NCI-H446 (cell line): ENCODE measurements at places on chromosomes 5 and 9.

- DNase-seq: no peak
These were observed 65.8 kb downstream of the SHB start for GRCh38 chr9:38003230-38003629.

- DNase-seq: no peak
These were observed 249.1 kb upstream of the ADCY2 start for GRCh38 chr5:7146886-7147285.

DNA sequence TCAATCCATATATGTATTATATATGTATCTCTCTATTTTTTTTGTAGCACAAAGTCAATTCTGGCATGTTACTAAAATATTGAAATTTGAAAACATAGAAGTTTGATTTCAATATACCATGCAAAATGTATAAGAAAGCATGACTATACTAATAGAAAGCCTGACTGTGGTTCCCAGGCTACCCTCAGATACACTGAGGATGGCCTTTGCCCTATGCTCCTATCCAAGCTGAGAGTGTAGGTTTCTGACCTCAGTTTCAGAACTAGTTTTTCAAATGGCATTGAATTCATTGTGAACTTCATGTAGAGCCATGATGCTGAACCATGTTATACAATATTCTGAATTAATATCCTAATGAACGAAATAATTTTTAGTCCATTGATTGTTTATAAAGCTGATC lies 220.4 kb upstream of the IZUMO3 start:
- DNase-seq: no peak

DNA sequence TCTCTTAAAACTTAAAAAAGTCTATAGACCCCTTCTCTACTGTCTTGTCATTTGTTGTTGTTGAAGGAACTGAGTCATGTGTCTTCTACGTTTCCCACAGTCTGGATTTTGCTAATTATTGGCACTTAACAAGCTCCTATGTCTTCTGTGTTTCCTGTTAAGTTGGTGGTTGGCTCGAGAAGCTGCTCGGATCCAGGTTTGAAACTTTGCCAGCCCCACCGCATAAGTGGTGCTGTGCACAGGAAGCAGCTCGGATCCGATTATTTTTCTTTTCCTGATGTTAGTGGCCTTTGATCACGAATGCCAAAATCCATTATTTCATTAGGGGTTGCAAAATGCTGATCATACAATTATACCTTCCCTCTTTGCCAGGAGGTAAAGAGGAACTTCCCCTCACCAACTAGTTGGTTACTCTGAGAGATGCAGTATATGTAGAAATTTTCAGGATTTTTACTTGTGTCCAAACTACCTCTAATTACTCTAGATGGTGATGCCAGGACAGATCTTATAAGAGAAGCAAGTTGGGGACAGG lies 186.5 kb downstream of the NSG2 start:
- no peak for DNase-seq

- DNase-seq: no peak
These were observed 34.4 kb downstream of the HK3 start for GRCh38 chr5:176864755-176865154.

GRCh38 chr9:88922091-88922490 lies 69.2 kb upstream of the S1PR3 start:
- no peak for DNase-seq

DNA sequence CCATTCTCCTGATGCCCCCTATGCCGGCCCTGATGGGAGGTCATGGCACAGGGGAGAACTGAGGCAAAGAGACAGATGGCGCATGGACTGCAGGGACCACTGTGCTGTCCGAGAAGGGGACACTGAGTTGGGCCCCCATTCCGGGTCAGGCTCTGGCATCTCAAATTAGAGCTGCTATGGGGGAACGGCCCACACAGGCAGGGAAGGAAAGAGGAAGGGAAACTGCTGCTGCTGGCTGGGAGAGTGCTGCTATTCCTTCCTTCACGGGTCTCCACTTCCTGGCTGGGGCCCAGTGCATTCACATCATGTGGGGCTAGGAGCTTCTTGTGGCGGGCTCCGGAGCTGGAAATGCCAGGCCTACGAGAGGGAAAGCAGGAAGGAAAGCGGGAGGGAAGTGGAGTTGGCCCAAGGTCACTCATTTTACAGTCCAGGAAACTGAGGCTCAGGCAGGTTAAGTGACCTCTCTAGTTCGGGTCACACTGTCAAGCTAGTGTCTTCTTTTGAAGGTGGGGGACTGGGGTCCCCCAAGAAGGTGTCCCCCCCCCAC lies 1.3 kb upstream of the CARD19 start:
- DNase-seq: no peak

GRCh38 chr9:36148311-36149051 lies 11.9 kb downstream of the GLIPR2 start:
- DNase-seq: peak; percentile 85

GRCh38 chr5:155753943-155754581 lies 572.9 kb upstream of the SGCD start:
- DNase-seq: no peak

DNA sequence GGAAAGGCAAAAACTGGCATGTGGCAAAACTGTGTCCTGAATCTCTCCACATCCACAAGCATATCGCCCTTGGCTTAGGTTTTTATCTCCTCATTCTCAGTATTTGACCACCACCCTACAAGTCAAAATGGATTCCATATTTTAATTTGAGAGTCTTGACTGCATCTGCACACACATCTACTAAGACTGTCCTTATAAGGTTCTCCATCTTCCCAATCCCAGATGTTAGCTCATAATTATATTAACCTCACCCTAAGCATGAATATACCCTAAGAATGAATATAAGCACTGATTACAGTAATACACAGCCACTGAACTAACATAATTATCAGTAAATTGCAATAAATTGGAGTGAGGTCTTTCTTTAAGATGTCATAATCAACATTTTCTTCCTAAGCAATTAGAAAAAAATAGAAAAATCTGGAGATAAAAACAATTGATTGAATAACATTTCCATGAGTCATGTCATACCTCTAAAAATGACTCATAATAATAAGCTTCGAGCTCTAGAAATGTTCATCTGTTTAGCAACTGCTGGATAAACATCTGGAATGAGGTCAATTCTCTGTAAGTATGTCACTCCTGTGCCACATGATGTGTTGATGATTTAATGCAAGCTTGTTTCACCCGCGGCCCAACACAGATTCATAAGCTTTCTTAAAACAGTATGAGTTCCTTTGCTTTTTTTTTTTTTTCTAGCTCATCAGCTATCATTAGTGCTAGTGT lies 39.9 kb upstream of the PAM start:
- no peak for DNase-seq

GRCh38 chr9:97936998-97937397 lies 974 bp downstream of the HEMGN start:
- DNase-seq: no peak

DNA sequence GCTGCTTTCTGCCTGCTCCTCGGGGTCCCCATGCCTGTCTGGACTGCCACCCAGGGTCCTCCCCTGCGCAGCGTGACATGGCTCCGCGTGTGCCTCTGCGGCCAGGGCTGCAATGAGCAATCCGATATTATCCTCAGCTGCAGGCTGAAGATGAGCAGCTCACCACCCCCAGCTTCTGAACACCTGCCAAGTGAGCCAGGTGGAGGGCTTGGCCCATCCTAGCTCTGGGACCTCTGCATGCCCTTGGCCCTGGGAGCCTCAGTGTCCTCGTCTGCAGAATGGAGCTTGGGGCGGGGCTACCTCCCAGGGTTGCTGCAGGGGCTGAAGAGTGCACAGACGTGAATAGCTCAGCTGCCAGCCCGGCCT lies 4.1 kb upstream of the MYMK start:
- no peak for DNase-seq

DNA sequence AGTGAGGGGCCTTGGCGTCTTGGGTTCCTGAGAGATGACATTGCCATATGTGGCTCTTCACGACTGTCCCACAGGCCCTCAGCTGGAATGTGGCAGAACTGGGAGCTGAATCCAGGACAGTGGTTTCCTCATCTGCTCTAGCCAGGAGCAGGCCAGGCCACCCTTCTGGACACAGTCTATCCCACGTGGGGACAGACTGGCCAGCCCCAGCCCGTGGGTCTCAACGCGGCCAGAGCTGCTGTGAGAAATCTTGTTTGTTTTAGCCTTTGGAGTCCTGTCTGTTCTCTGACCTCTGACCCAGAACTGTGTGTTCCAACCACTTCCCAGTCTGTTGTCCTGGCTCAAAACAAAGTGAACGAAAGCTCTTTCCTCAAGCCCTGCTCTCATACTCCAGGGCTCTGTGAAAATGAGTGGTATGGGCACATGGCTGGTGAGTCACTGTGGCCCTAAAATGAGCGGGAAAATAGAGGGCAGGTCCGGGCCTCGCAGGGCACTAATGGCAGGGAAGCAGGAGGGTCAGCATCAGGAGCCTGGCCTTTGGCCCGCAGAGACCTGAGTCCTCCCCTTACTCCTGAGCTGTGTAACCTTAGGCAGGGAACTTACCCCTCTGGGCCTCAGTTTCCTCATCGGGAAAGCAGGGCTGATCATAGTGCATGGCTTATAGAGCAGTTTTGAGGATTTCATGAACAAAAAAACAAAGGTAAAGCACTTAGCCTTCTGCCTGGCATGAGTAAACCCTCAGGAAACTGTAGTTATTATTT lies 34.8 kb upstream of the GLRX start:
- no peak for DNase-seq

- DNase-seq: no peak
These were observed 288.1 kb upstream of the PTGER4 start for GRCh38 chr5:40391642-40392041.

DNA sequence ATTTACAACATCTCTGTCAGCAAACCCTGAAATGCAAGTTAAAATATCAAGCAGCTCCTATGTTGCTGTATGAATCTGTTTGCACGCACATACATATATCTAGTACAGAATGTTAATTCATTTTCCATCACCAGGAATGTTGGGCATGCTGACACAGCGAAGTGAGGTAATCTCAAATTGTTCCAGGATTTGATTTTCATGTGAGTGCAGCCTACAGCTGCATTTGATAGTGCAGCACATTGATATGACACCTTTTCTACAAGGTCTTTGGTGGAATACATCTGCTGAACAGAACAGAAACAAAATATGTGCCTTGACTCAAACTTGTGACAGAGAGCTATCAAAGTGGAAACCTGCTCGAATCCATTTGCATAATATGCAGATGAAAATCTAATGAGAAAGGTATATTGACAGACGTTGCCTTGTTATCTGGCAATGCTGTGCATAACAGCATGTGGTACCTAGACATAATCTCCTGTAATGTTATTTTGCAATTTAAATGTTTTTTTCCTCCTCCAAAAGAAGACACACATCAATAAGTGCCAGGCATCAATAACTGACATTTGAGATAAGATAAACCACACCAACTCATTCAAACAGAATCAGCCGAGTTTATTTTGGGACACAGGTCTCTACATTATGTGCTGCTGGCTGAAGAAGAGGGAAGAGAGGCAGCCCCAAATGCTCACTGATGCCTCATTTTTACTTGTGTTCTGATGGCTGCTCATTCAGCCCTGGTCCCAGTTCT lies 512.2 kb downstream of the ZNF608 start:
- DNase-seq: no peak

- DNase-seq: no peak
These were observed 107.1 kb downstream of the PHF2 start for GRCh38 chr9:93683331-93684134.

- DNase-seq: peak; percentile 77
These were observed 818.6 kb downstream of the CDH18 start for GRCh38 chr5:19169426-19169825.

DNA sequence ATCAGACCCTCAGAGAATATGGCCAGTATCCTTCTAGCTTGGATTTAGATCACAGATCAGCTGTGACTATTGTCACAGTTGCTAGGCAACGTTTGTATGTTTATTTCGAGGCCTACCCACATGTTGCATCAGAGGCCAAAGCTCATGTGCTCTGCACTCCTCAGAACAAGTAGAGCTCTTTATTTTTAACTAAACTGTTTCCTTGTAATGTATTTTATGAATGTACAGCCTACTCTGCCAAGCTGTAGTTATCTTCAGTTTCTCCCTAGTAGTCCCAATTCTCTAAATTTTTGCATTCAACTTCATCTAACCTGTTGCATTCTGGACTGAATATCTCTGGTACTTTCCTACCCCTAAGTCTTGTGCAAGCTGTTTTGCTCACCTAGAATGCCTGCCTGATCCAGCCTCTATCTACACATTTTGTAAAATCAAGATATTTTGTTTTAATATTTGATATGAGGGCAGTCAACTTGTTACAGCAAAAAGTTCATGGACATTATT lies 52.8 kb downstream of the CAST start:
- no peak for DNase-seq

DNA sequence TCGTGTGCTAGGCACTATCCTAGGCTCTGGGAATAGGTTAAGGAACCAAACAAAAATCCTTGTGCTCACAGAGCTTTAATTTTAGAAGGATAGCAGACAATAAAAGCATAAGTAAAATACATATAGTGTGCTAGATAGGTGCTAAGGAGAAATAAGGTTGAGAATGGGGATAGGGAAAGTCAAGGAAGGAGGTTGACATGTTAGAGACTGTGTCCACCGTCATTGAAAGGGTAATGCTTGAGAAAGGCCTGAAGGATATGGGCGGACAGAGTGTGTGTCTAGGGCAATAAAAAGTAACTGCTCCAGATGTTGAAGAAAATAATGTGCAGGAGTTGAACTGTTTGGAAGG lies 482 bp upstream of the TDRD7 start:
- DNase-seq: no peak

DNA sequence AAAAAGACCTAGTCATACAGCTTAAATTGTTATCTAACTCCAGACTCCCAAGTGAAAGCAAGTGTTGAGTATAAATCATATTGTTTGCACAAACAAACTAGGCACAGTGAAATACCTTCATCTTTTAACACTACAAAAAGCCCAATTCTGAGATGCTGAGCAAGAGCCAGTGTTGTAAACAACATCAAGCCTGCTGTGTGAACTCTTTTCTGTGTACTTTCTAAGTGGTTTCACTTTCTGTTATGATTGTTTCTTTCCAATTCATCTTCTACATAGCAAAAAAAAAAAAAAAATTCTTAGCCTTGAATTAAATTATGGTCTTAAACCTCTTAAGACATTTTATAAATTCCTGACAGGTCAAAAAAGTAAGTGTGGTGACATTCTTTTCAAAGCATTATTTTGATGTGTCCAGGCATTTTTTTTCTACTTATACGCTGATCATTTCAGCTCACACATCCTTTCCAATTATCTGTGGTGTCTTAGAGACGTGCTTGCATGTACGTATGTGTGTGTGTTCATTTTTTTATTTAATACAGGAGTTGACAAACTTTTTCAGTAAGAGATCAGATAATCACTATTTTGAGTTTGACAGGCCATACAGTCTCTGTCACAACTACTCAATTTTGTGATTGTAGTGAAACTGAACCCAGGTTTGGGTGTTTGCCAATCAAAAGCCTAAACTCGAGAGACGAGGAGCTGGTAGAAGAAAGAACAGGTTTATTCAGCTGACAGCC lies 556.1 kb downstream of the CDH9 start:
- no peak for DNase-seq

- DNase-seq: no peak
These were observed 2.3 kb downstream of the NMRK1 start for GRCh38 chr9:75085640-75086039.

- DNase-seq: no peak
These were observed 4.7 kb upstream of the TMEM210 start for GRCh38 chr9:137176302-137177182.
